ENCODE measurements at places on chromosomes 5 and 9.
A peak's percentile ranks its signal among the peaks of the same experiment; 100 is the strongest.

- no peak for DNase-seq
Observed at GRCh38 chr9:94086486-94087345, 2.5 kb downstream of the PTPDC1 start.

DNA sequence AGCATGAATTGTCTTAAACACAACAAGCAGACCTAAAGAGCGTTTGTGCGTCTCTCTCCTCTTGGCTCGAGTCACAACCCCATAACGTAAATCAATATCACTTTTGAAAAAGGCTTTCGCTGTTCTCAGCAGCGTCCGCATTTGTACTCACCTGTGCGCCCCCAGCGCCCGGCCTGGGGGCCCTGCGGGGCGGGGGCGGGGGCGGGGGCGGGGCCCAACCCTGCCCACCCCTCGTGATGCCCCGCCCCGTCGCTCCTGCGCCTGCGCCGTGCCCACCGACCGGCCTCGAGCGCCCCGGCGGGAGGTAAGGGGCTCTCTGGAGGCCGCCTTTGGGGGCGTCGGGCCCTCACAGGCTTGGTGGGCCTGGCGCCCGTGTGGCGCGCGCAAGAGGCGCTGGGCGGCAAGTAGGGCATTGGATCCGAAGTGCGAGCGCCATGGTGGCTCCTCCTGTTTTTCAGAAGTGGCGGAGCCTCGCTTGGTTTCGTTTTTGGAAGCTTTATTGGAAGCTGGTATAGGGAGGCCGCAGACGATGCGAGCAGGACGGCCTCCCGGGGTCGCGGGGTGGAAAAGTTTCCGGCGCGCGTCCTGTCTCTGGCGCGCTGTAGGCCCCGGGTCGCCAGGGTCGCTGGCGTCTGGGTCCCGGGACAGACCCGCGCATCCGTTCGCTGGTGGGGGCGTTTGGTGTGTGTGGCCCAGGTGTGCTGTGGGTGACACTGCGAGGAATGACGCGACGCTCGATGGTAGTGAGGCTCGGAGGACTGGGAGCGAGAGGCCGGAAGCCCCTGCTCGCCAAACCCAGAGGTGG is at the start of gene STX17:
Gene STX17 (plus strand): TSS at position 252 of the 805 bp plus-strand sequence. CDS start 8,586 bp downstream, outside the sequence.
- peak; percentile 84 for DNase-seq

DNA sequence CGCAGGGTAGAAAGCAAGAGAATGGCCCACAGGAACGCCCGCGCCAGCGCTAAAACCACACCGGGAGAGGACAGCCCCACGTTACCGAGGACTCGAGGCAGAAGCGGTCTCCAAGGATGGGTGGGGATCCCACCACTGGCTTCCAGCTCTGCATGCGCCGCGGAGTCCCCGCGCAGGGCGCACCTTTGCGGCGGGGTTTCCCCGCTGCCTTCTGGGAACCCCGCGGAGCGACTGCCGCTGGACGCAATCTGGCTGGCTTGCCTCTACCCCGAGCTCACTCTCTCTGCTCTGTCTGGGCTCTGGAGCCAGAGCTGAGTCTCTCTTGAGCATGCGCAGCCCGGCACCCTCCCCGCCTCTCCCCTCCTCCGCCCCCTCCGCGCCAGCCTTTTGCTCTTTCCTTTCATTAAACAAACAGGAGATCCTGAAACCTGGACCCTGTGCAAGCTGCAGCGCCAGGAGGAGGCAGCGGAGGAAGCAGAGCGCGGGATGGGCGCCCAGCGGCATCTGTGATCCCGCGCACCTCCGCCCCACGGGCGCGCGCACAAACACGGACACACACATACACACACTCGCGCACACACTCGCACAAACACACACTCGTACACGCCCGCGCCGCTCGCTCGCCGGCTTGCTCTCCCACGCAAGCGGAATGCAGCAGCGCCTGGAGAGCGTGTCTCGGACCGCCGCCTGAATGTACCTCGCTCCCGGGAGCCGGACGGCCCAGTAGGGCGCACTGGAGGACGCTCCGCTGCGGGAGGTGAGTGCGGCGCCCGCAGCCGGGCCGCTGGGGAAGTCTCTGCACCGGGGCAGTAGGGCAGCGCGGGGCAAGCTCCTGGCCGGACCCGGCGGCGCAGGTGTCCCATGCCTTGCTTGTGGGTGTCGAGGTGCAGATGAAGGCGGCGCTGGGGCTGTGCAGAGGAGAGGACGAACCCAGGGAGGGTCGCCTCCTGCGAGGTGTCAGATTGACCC is at the start of gene PLPPR1:
Gene PLPPR1 (plus strand): TSS at position 382 of the 969 bp plus-strand sequence.
- no peak for DNase-seq

- no peak for DNase-seq
Observed at GRCh38 chr5:57190593-57190992, 16.7 kb downstream of the GPBP1 start.

DNA sequence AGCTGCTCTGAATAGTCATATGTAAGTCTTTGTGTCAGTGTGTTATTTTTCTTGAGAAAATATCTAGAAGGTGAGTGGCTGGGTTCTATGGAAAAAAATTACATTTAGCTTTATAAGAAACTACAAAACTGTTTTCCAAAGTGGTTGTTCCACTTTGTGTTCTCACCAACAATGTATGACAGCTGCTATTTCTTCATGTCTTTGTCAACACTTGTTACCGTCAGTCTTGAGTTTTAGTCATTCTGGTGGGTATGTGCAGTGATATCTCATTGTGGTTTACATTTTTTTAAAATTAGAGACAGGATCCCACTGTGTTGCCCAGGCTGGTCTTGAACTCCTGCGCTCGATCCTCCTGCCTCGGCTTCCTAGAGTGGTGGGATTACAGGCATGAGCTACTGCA is 246.4 kb downstream of the PJA2 start:
- no peak for DNase-seq

DNA sequence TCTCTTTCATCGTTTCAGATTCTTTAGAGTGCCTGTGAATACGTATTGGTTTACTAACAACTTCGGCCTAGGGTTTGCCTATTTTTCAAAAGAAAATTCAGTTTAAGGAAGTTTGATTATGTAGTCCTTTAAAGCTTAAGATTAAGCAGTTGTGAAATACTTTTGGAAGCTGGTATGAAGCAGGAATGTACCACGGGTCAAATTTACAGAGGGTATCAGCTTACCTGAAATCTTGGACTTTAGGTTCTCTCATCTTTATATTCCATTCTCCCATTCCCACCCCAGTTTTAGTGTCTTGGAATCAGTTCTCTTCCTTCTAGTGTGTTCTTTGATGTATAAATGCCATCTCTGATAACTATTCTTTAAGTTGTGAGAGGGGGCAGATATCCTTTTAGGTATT is 53.2 kb downstream of the IQGAP2 start:
- DNase-seq = no peak

DNA sequence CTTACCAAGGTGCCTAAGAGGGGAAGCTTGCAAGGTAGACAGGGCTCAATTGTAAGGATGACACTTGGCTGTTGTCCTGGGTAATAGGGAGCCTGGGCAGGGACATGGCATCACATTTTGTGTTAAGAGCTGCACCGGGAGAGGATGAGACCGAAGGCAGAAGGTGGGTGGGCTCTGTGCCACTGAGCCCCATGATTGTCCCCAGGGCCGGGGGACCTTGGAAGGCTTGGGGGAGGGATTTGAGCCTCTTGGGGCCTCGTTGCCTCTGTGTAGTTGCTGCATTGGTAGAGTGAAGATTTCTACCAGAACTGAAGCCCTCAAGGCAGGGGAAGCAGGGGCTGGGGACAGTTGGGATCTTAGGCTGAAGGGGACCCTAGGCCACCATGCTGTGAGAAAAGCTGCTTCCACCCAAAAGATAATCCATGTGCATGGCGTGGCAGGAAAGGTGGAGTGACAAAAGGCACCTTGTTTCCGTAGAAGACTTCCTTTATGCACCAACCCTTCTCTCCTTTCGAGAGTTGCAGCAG is 11.9 kb downstream of the FGF18 start:
- no peak for DNase-seq

GRCh38 chr5:170736966-170737365 is 46.6 kb upstream of the GABRP start:
- no peak for DNase-seq

- DNase-seq = no peak
Observed at GRCh38 chr9:112002131-112002846, 105.7 kb downstream of the UGCG start.

All from OCI-LY7 (cell line).